ENCODE measurements at places on chromosomes 3 and 15.

- DNase-seq = no peak
These were observed 84.3 kb downstream of the ADAMTS7 start for GRCh38 chr15:78726870-78727551.

- DNase-seq = no peak
These were observed 1.2 kb downstream of the TWF2 start for GRCh38 chr3:52237657-52238172.

DNA sequence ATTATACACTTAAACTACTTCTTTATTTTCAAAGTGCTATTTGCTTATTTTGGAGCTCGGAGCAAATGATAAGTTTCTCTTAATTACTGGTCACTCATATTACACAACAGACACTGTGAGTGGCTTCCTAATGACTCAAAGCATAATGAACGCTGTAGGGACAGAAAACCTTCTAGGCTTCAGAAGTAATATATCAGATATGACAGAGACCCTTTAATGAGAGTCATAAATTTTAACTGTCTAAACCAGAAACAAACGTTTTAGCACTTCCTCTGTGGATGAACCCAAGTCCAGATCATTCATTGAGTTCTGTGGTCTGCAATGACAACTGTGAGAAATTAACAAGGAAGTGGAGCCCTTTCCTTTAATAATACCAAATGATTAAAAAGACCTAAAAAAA, 66.6 kb downstream of the ARPP21 start:
- no peak for DNase-seq

- DNase-seq = no peak
These were observed 160.7 kb upstream of the MCTP2 start for GRCh38 chr15:94070356-94071295.

DNA sequence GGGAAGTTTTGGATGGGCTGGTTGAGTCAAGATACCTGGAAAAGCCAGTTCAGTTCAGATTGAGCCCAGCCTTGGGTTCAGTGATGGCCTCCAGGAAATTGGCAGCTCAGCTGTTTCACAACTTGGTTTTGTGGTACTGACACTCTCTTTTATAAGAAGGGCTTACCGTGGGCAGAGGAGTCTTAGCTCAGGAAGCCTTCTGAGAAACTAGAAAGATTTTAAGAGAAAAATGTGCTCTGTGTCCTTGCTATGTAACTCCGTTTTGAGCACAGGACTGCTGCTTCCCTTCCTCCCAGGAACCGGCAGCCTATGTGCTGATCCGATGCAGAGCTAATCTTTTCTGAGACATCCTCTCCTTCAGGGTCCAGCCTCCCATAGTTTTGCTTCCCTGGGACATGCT, 46.6 kb upstream of the RASGRP1 start:
- DNase-seq = no peak

DNA sequence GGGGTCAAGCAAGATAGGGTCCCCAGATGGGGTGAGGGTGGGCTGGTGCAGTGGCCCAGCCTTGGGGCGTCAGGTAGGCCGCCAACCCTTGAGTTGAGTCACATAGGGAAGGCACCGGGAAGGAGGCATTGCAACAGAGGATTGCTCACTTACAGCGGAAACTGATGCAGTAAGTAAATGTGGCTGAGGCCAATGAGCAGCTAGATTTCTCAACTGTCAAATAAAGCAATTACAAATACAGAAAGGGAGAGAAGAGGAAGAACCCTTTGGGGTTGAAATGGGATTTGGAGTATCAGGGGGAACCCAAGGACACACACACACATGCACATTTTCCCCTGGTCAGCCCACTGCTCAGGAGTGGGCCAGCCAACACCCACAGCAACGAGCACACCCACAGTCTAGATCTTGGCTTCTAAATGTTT, 44.0 kb downstream of the CHSY1 start:
- DNase-seq = no peak

DNA sequence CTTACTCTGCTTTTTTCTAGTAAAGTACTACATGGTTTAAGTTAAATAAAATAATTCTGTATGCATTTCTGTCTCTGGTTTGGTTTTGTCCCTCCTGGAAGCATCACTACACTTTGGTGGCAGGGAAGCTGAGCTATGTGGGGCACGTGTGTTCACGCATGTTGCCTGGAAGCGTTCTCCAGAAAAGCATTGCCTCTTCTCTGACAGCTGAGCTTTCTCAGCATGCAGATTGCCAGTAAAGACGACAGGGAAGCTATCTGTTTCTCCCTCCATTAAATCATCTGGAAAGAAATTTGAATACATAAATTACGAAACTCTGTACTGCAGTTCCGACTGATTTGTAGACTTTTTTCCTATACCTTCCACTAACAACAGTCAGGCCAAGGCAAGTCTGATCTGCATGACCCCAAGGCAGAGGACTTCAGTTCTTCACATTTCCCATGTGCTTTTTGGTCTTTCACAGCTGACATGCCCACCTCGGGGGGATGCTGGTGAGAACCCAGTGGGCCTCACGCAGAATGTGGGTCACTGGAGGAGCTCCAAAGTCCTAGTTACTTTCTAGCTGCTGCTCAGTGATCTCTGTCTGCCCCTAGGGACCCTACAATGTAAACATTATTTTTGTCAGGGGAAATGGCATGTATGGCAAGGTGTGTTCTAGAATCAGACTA, 43.0 kb downstream of the PGPEP1L start:
- DNase-seq = no peak

GRCh38 chr15:52943746-52944145, 153.6 kb upstream of the ONECUT1 start:
- DNase-seq = no peak

GRCh38 chr3:187340578-187340977, 27.6 kb upstream of the RTP4 start:
- DNase-seq = no peak

DNA sequence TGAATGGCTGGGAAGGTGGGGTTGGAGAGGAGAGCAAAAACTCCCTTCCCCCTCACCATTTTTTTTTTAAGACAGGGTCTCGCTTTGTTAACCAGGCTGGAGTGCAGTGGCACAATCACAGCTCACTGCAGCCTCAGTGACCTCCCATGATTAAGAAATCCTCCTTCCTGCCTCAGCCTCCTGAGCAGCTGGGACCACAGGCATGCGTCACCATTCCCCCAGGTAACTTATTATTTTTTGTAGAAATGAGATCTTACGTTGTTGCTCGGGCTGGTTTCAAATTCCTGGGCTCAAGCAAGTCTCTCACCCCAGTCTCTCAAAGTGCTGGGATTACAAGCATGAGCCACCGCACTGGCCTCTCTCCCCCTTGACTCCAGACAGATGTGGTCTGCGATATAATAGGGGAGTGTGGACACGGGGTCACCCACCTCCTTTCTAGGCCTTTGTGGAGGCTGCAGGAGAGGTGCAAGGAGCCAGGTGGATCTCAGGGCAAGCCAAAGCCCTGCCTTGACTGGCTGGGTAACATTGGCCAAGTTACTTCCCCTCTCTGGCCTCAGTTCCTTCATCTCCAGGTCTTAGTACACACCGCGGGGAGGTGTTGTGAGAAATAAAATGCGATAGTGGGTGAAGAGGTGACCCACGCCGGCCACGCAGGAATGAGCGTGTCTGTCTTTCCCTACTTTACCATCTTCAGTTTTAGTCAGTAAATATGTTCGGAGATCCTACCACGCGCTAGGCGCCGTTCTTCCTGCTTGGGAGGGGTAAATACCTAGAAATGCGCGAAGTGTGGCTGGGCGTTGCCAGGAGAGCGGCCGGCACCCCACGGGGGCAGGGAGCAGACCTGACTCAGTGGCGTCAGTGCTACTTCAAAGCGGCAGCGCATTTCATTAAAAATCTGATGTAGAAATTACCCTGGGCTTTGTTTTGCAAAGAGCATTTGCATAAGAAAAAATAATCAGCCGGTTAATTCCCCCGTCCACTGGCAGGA, 20.2 kb upstream of the CORO2B start:
- DNase-seq = no peak

- DNase-seq = no peak
These were observed 26.9 kb upstream of the MFSD1 start for GRCh38 chr3:158774965-158775364.

- no peak for DNase-seq
These were observed 6.2 kb downstream of the TSPAN3 start for GRCh38 chr15:77064539-77065308.

DNA sequence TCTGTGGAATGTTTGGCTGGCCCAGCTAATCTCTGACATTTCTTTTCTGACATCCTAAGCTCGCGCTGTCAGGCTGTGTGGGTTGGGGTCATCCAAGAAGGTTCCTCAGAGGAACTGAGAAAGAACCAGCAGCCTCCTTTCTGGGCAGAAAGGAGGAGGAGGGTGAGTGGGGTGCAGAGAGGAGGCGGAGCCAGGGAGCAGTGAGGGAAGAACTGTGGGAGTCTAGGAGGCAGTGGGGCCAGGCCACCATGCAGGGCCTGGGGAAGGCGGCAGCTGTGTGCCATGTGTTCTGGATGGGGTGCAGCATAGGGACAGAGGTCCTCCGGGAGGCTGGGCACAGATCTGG, 5.3 kb downstream of the SEMA7A start:
- no peak for DNase-seq

DNA sequence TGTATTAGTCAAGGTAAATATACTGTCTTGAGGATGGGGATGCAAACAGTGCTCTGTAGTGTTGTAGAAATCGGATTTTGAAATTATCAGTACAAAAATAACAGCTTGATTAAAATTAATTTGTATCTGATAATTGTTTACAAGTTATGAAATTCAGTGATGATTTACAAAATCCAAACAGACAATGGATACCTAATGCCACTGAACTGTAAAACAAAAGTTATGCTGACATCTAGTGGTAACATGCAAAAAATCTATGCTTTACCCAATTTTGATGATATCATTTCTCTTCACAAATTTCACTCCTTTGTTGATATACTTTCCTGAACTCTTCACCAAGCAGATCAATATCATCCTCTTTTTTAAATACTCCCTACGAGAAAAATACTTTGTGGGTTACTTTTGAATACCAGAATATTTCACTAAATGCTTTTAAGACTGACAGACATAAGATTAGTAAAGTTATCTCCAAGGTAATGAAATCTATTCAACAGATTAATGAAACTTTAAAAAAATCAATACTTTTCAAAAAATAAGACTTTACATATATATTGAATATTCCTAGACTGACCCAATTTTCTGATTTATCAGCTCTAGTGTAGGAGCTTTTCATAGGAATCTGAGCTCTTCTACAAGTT, 36.0 kb downstream of the MNS1 start:
- no peak for DNase-seq

GRCh38 chr3:193711166-193711485, 118.1 kb downstream of the OPA1 start:
- no peak for DNase-seq

DNA sequence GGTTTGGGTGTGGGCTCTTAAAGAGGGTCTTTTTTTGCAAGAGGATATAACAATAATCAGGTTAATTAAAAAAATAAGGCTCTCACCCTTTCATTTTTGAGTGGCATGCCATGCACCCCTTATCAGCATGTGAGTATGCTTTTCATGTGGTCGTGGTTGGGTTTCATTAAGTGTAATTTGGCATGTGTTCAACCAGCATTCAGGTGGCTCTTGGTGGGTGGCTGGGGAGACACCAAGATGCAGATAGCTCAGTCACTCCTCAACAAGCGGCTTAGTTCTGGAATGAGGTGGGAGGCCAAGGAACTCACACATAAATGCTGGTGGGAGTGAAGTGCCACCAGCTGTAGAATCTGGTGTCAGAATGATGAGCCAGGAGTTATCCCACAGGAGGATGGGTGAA, 66.8 kb downstream of the FLNB start:
- DNase-seq = peak; percentile 9

GRCh38 chr3:72092778-72093177, 307.8 kb upstream of the PROK2 start:
- DNase-seq = no peak

DNA sequence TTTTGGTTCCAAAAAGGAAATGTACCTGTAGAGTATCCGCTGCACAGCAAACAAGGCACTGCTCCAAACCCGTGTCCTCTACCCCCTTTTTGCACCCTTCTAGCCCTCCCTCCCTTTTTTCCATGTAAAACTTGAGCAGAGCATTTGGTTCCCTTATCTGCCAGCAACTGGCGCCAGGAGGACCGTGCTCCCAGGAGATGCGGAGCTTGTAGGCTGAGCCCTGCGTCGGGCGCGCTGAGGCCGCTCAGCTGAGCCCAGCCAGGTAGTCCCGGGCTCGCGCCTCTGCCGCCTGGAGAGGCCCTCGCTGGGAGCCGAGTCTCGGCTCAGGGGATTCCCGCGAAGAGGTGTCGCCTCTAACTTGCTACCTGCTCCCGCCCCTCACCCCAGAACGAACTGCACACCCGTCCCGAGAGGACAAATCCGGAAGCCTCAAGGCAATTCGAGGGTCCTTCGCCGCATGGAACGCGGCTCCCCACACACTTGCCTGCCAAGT, 575 bp downstream of the TRPM7 start:
- peak; percentile 82 for DNase-seq

DNA sequence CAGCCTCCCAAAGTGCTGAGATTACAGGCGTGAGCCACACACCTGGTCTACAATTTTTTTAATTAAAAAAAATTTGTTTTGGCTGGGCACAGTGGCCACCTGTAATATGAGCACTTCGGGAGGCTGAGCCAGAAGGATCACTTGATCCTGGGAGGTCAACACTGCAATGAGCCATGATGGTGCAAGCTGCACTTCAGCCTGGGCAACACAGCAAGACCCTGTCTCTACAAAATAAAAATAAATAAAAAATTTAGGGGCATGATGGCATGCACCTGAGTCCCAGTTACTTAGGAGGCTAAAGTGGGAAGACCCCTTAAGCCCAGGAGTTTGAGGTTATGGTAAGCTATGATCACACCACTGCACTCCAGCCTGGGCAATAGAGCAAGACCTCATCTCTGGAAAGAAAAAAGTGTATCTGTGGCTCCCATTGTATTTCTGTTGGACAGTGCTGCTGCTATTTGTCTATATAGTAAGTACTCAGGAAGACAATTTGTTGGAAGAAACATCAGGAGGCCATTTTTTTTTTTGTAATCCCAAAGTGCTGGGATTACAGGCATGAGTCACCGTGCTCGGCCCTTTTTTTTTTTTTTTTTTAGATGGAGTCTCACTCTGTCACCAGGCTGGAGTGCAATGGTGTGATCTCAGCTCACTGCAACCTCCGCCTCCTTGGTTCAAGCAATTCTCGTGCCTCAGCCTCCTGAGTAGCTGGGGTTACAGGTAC, 27.5 kb upstream of the SH3BP5 start:
- no peak for DNase-seq

DNA sequence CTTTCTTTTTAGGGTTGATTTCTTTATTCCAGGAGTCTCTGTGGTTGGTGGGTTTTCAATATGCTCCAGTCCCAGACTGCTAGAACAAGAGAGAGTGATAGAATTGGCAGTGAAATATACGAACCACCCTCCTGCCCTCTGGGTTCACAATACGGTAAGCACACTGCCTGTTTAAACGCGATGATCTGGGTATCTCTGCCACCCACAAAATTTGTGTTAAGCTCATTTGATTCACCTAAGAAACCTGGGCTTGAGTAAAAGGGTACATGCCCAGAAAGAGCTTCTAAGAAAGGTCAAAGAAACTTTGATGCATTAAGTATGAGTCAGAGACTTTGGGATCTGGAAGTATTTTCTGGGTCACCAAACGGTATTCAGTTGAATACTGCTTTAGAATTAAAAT, 29.8 kb downstream of the OXNAD1 start:
- DNase-seq = no peak

DNA sequence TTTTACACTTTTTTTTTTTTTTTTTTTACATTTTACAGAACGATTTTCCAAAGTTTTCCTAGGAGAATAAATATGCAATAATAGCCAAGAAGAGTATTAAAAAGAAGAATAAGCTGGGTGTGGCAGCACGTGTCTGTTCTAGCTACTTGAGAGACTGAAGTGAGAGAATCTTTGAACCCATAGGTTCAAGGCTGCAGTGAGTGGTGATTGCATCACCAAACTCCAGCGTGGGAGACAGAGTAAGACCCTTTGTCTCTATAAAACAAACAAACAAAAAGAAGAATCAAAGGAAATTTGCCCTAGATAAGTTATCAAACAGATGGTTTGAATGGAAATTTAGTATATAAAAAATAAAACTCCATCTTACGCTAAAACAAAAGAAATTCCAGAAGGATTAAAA, 13.3 kb downstream of the XRN1 start:
- DNase-seq = no peak

Data from stimulated activated CD4-positive, alpha-beta T cell treated with anti-CD3 and anti-CD28 coated beads, Interleukin-4, amount 100 ng/mL, for 1 hour (primary cell).